BJ (cell line): ENCODE measurements at places on chromosomes 6 and 20. TPM values are rescaled to one million over a fixed set of nuclear protein-coding genes. Genes with fewer than 3 reads are reported as not detected.

DNA sequence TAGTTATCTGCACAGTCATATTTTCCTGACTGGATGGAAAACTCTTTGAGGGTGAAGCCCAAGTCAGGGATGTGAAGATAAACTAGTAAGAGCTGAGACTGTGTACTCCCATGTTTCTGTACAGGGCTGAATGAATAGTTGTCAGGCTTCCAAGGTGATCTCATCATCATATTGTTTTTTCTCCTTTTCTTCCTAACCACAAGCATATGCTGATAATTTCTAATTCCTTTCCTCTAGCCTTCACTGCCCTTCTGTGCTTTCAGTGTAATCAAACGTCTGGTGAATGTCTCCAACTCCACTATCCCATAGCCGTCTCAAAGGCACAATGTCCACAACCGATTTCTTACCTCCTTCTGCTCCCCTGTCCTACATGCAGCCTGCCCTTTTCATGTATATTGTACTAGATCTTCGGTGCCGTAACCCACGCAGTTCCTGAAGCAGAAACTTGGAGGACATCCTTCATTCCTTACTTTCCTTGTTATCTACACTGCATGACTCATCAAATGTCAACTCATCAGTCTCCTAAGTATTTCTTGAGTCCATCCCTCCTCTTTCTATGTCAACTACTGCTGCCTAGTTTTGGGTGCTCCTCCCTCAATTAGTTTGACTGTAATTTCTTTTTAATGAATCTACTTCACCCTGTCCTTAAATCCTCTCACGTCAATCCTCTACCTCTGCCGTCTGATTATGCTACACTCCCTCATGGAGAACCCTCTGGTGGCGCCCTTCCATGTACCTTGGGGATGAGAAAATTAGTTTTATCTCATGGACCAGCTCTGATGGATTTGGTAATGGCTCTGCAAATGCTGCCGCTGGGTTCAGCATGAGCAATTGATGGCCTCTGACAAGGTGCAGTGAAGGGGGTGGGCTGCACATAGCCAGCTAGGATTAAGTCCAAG, 21.9 kb downstream of the NCOA7 start:
- DNase-seq, result peak; percentile 90

GRCh38 chr6:123306334-123306733, 310.3 kb downstream of the CLVS2 start:
- DNase-seq, result no peak

MACROD2 gene
- 0.47 and 1.3 TPM in 2 replicates for polyA plus RNA-seq

PI16 gene
- 0.09 and 0.21 TPM in 2 replicates for polyA plus RNA-seq

PTK6 gene
- 0.05 and 0.07 TPM in 2 replicates for polyA plus RNA-seq

DNA sequence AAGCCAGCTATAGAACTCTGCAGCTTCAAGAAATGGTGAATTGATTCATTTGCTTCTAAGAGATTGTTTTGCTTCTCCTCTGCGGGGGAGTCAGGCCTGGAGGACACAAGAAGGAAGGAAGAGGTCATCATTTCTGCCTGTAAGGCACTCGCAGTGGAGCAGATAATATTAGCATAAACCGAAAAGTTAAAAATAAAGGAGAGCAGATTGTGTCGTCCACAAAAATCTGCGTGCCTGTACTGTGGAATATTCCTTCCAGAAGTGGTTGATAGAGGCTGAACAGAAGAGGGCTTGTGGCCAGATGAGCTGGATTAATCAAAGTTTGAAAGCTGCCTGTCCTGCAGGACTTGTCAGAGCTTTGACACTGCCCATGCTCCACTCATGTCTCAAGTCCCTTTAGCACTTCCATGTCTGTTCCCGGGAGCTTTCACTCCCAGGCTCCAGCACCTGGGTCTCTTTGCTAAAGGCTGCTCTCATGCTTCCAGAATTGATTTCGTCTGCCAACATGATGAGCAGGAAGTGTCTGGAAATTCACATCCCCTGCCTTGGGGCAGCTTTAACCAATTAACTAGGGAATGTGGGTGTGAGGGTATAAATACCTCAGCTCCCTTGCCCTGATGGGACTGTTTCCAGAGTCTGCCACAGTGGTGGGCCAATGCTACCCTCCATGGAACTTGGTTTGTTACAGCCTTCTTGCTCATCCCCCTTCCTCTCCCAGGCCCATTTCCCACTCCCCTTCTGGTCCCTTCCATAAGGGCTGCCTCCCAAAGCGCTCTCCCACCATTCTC, 65.1 kb upstream of the STX16 start:
- DNase-seq, result no peak

- no peak for DNase-seq
Measured at GRCh38 chr20:21681234-21681921, 24.1 kb upstream of the PAX1 start.
